ENCODE measurements at places on chromosomes 5 and 9.

DNA sequence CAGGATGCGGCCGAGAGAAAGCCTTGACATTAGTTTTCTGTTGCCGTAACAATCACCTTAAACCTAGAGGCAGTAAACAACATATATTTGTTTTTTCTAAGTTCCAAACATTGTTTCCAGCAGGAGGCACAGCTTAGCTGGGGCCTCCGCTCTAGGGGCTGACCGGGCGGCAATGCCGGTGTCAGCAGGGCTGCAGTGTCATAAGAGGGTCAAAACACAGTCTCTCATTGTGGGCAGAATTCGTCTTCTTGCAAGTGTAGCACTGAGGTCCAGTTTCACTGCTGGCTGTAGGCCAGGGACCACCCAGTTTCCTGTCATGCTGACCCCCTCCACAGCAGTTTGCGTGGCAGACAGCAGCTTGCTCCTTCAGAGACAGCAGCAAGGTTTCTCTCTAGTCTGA lies 186.2 kb downstream of the PJA2 start:
- DNase-seq: no peak

- DNase-seq: no peak
Measured at GRCh38 chr5:76269932-76270610, 133.0 kb upstream of the IQGAP2 start.

GRCh38 chr5:1164696-1165630 lies 36.4 kb upstream of the SLC6A19 start:
- no peak for DNase-seq

- no peak for DNase-seq
Measured at GRCh38 chr9:118091711-118092500, 387.7 kb downstream of the TLR4 start.

DNA sequence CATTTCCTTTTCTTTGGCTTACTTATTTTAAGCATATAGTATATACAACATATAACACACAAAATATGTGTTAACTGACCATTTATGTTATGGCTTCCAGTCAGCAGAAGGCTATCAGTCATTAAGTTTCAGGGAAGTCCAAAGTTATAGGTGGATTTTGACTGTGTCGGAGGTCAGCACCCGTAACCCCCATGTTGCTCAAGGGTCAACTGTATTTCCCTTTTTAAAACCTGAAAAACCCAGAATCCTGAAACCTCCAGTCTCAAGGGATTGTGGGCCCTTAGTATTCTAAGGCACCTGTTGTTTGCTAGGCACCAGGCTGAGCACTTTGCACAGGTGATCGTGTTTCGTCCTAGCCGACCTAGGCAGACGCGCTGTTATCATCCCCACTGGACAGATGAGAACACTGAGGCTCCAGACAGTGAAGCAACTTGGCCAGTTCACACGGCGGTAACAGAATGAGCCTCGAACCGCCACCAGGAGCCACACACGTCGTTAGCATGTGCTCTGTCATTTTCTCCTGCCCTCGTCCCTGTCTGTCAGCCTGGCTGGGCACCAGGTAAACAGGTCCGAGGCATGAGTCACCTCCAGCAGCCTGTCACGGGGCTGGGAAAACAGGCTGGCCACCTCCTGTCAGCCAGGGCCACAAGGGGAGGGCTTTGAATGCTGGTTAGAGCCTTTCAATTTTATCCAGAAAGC lies 39.9 kb downstream of the DUSP1 start:
- no peak for DNase-seq

Measured in NCI-H2081 treated with DMSO at 0.1 percent for 48 hours (cell line).